ENCODE measurements at places on chromosomes 12 and 14. TPM values are rescaled to one million over a fixed set of nuclear protein-coding genes. Genes with fewer than 3 reads are reported as not detected.

GRCh38 chr14:69242311-69243224, 17.4 kb upstream of the GALNT16 start:
- DNase-seq, result peak; percentile 10

DNA sequence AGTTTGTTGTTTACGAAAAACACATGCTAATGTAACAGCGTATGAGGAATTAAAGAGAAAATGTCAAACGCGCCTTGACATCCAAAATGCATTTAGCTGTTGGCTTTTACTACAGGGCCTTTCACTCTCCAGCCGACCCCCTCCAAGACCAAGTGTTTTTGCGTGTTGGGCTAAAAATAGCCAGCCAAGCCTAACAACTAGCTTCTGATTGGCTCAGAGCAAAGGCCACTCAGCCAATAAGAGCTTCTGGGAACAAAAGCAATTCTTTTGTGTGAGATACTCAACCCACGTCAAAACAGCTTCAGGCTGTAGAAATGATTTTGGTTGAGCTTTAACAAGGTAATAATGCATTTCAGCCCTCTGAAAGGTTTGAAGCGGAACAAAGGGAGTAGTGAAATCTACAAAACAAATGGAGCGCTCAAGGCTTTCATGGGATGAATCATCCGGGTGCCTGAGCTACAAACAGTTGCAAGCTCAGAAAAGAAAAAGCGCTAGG, 198.7 kb upstream of the DCN start:
- no peak for DNase-seq

The KRR1 gene
- total RNA-seq, result 10.0 TPM

GRCh38 chr12:10557329-10557728, 51.6 kb downstream of the EIF2S3B start:
- no peak for DNase-seq

- no peak for DNase-seq
Observed at GRCh38 chr12:130127532-130127911, 34.7 kb upstream of the FZD10 start.

- no peak for DNase-seq
Observed at GRCh38 chr12:116614194-116614915, 55.2 kb downstream of the MAP1LC3B2 start.

The SLC25A21 gene
- 0.54 TPM for total RNA-seq

The RAPGEF3 gene
- total RNA-seq, result 15.6 TPM

- peak; percentile 32 for DNase-seq
Observed at GRCh38 chr12:45568808-45569207, 160.7 kb upstream of the ARID2 start.

GRCh38 chr12:49803693-49804450, 24.3 kb downstream of the NCKAP5L start:
- no peak for DNase-seq

DNA sequence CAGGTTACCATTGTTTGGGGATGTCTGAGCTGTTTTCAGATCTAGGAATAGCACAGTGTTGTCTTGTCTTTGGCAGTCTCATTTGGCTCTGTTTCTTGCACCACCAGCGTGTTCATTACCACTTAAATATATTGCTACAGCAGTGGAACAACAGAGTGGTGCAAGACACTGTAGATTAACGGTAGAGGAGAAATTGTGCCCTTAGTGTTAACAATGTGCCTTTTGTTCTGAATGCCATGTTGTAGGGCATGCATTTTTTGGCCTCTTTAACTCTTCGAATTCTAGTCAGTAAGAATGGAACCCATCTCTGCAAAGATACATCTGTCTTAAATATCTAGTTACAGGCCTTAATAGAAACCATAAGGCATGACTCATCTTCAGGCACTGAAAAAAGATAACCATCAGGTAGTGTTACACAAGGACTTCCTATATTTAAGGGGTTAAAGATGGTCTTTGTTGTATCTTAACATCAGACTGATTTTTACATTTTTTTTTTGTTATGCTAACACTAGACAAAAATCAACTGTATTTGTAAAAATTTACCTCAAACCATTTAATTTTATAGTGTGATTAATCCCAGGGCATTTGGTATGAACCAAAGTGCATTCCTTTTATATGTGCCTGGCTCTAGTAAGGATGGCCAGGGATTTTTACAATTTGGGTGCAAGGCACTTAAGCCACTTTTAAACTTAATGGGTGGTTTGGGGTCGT, 12.9 kb downstream of the DYRK2 start:
- DNase-seq, result no peak

DNA sequence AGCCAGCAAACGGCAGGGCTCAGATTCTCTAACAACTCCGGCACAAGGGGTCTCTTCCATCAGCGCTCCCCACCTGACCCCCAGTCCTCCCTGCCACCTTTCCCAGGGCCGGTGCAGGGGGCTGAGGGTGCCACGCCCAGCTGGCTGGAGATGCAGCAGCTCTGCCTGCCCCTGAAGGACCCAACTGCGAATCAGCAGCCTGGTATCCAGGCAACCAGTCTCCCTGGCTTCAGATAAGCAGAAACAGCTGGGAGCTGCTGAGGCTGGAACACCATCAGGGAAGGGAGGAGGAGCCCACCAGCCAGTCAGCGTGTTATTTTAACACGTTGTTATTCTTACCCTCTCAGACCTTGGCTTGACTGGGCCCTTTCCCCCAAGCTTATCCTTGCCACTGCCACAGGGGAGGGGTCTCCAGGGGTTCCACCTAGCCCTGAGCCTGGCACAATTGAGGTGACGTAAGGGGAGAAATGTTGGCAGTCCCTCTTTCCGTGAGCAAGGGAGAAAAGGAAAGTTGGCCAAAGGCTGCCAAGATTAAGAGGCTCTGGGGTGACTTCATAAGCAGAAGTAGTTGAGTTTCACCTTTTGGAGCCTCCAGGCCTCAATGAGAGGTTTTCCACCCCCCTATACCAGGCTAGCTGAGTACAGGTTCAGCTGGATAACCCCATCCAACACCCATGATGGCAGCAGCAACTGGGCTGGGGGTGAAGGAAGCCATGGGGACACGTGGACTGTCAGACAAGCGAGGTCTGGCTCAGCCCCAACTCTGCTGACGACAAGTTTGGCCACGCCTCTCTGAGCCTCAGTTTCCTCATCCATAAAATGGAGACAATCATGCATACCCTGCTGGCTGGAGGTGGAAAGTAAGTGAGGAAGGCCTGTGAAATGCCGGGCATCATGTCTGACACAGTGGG, 91.1 kb downstream of the IRF2BPL start:
- no peak for DNase-seq

GRCh38 chr12:92574051-92574783, 128.6 kb upstream of the PLEKHG7 start:
- peak; percentile 15 for DNase-seq

GRCh38 chr12:69064734-69065443, 131.9 kb upstream of the CPM start:
- DNase-seq, result no peak

The C3AR1 gene
- total RNA-seq, result 2.2 TPM

The FLRT2 gene
- under 0.01 TPM for total RNA-seq

The MYF6 gene
- not detected for total RNA-seq

The TPPP2 gene
- not detected for total RNA-seq

DNA sequence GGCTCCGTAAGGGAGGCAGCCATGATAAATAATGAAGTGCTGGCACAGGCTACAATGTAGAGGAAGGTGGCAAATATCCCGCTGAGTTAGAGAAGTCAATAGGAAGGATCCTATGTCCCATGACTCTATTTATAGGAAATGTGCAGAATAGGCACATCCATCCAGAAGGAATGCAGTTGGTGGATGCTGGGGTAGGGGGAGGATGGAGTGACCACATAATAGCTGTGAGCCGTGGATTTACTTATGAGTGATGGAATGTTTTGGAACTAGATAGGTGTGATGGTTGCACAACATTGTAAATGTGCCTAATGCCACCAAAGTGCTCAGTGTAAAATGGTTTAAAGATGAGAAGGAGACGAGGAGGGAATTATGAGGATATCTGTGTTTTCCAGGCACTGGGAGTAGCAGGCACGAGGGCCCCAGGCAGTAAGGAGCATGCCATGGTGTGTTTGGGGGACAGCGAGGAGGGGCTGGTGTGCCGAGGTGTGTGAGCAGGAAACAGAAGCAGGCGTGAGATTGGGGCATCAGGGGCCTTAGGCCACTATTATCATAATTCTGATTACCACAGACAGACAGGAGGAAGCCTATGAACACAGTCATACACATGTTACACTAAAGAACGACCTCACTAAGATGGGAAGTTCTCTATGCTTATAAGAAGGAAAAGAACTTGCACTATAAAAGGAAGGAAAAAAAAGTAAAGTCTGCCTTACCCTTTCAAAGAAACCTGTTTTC, 837.3 kb upstream of the TMEM132C start:
- no peak for DNase-seq

DNA sequence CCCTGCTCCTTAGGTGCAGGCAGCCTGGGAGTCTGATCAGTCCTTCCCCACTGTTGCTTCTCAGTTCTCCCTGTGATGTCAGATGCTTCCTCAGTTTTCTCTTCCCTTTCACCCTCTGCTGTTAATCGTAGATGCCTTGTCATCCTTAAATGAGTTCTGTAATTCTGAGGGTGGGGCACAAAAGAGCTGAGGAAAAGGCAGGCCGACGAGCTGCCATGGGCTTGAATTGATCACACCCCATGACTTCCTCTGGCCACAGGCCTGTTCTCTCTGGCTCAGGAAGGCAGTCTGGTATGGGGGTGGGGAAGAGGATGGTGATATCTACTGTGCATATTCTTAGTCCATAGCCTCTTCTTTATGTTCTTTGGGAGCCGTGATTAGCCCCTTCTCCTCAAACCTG, 5.2 kb upstream of the AP1G2 start:
- DNase-seq, result peak; percentile 64

DNA sequence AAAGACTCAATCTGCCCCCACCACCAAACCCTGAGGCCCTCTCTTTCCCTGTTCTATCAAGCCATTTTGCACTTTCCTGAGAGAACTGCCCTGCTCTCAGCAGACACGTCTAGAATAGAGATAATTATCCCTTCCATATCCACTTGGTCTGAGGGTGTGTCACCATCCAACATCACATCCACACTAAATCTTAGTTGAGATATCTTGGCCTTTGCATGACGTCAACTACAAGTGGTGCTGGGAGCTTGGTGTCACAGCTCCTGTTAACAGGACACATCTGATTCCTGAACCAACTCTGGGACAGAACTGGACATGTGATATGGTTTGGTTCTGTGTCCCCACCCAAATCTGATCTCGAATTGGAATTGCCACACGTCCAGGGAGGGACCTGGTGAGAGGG, 1109.2 kb downstream of the TMEM121 start:
- DNase-seq, result no peak

GRCh38 chr12:130526813-130527212, 189.1 kb downstream of the PIWIL1 start:
- DNase-seq, result peak; percentile 6

DNA sequence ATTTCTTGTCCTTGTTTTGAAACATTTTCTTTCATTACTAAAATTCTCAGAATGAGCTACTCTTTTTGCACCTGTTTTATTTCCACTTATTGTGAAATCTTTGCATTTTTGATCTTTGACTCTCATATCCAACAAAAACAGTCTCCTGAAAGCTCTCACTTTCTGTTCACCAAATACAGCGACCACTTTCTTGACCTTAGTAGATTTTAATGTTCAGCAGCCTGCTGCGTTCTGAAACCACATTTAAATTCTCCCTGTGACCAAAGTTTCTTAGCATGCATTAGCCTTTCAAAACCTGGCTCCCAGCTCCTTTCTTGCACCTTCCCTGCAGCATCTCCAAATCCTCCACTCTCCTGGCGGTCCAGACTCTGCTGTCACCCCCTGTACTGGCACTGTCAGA, 404.4 kb upstream of the PDE3A start:
- DNase-seq, result no peak

DNA sequence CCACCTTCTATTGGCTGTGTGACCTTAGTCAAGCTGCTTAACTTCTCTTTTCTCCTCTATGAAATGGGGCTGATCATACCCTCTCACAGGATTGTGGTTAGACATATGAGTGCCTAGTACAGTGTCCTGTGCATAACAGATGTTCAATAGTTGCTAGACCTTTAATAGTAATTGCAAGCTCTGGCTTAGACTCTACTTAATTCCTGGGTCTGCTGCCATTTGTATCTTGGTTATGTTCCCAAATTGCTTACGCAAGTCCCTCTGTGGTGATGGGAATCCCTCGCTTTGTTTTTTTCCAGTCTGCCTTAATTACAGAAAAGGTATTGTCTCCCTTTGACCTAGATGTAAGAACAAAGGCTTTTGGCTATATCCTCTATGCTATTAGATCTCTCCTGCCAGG, 15.1 kb downstream of the SUDS3 start:
- no peak for DNase-seq

GRCh38 chr12:50689437-50689836, 74.5 kb upstream of the ATF1 start:
- DNase-seq, result no peak

DNA sequence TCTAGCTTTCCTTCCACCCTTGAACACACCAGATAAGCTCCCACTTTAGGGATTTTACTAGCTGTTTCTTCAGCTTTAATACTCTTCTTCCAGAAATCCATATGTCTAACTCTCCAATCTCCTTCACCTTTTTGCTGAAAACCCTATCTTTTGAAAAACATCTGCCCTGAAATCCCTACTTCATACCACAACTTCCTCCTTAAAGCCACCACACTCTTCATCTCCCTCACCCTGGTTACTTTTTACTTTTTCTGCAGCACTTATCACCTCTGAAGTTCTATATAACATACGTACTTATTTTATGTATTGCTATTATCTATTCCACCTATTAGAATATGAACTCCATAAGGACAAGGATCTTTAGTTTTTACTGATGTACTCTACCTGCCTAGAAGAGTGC, 28.6 kb upstream of the PTPRQ start:
- DNase-seq, result peak; percentile 12

The KCNH3 gene
- 2.2 TPM for total RNA-seq

DNA sequence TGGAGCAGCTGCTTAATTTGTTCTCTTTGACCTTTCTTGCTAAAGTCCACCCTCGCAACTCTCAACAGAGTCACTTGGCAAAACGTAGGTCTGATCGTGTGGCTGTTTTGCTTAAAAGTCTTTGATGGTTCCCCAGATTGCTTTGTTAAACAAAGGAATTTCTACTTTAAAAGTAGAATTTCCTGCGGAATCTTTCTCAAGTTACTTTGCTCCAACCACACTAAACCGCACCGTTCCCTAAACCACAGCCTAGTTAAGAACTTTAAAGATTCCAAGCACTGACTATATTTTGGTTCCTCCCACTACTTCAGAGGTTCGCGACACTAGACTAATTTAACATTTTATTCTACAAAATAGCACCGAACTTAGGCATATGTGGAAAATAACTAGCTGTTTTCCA, 114.8 kb upstream of the FGD4 start:
- DNase-seq, result no peak

DNA sequence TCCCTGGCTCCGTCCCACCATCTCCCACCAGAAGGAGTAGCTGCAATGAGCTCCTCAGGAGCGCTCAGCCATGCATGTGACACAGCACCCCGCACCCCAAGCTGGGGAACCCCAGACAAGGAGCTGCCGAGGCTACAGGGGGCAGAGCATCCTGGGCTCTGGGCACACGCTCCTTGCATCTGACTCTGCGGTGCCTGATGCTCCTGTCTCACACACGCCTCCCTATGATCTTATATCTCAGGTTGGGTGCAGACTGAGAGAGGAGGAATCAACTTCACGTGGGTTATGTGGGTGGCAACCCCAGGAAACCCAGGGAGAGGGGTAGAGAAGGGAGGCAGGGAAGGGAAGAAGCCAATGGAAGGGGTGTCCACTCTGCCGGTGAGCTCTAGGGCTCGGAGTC, 60.0 kb downstream of the CCNK start:
- DNase-seq, result no peak

The IFNG-AS1 gene
- total RNA-seq, result 0.27 TPM

GRCh38 chr12:29725587-29726320, 58.0 kb downstream of the TMTC1 start:
- no peak for DNase-seq

GRCh38 chr14:76867516-76868453, 41.6 kb downstream of the LRRC74A start:
- DNase-seq, result peak; percentile 71

All from hematopoietic multipotent progenitor cell (in vitro differentiated cells).